Fibroblast of gingiva (primary cell): ENCODE measurements at places on chromosomes 6 and 20.

DNA sequence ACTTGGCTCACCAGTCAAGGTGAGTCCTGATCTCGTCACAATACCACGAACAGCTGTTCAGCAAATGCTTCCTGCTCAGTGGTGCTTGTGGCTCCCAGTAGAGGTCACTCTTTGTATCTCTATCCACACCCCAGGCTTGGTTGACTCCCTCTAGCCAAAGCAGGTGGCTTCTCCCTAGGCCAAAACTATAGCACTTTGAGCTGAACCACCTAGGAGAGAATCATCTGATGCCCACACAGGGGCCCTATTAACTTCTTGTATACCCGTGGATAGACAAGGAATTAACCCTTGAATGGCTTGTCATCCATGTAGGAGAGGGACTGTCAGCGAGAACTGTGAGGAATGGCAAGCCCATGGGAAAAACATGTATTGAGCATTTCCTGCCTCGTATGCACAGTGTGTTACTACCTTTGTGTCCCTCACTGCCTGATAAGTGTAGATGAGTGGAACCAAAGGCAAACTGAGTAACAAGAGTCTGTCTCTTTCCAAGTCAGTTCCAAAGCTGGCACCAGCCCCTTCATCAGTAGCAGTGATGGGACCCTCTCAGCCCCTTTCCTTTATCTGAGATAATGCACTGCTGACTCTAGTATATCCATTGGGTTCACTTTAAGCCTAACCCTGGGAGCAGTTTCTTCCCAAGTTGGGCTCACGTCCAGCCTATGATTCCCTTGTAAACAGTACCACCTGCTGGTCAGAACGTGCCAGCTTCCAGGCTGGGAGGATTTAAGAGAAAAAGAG is 42.5 kb downstream of the EIF2S2 start:
- DNase-seq: peak; percentile 69

DNA sequence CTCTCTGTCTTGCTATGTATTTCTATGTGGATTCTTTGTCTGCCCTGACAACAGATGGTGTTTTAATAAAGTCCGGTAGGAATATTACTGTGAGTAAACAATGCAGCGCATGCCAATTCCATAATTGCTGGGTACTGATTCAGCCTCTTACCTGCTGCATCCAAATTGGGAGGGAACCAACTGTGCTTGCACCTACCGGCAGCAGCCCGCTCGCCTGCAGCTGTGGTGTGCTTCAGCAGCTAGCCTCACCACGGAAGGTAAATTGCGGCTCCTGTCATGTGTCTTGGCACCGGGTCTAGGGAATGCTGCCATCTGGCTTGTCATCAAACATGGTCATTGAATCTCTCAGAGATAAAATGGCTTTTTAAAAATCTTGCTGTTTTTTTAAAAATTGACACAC is 704.8 kb upstream of the SLC35B3 start:
- no peak for DNase-seq

GRCh38 chr20:52031563-52032303 is 159.8 kb downstream of the ZFP64 start:
- peak; percentile 67 for DNase-seq

DNA sequence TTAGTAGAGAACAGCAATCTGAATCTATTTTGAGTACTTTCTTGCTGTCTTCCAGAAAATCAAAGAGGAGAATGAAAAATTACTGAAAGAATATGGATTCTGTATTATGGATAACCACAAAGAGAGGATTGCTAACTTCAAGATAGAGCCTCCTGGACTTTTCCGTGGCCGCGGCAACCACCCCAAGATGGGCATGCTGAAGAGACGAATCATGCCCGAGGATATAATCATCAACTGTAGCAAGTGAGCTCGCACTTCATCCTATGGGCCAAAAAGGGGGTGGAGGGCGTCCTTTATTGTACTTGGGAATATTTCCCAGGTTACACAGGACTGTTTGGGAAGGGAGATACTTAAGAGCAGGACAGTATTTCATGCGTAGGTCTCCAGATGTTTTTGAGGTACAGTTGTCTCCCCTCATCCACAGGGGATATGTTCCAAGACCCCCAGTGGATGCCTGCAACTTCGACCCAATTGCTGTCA is 37.3 kb upstream of the PLCG1 start:
- no peak for DNase-seq

- no peak for DNase-seq
Observed at GRCh38 chr20:53513168-53513488, 80.5 kb downstream of the ZNF217 start.

DNA sequence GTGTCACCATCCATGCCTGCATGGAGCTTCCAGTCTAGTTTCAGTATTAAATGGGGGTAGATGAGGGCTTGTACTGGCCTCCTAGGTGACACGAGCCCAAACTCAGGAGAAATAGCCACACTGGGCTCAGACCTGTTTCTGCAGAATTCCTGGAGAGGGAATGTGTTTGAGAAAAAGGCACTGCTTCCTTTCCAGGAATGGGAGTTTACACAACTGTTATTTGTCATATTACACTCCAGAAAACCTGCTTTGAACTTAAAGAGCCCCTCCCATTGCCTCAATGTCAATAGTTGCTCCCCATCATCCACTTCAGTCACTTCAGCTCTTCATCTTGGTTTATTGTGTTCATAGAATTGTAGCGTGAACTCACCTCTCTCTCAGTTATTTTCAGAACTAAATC is 151.5 kb downstream of the CFAP61 start:
- no peak for DNase-seq

GRCh38 chr6:113805811-113806495 is 51.2 kb upstream of the MARCKS start:
- DNase-seq: no peak

DNA sequence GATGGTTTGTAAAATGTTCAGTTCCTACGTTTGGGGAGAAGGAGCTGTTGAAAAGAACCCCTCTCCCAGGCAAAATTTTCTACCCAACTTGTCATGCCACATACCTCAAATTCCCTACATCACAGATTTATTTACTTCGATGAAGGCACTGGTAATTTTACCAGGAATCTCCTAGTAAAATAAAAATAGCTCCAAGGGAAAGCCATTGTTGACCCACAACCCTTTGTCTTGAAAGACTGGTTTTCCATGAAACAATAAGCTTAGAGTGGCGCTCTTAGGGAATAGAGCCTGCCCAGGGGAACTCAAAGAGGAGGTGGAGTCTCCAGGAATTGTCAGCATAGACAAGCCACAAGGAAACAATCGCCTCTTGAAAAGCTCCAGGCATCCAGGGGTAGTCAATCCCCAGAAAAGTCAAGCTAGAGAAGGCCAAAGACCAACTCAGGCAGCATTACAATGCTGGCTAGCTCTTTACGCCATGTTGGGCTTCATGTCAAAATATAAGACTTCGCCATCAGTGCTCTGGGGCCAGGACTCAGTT is 99.2 kb upstream of the RREB1 start:
- DNase-seq: no peak

GRCh38 chr6:32883789-32884188 is 29.8 kb downstream of the PSMB9 start:
- peak; percentile 88 for DNase-seq

DNA sequence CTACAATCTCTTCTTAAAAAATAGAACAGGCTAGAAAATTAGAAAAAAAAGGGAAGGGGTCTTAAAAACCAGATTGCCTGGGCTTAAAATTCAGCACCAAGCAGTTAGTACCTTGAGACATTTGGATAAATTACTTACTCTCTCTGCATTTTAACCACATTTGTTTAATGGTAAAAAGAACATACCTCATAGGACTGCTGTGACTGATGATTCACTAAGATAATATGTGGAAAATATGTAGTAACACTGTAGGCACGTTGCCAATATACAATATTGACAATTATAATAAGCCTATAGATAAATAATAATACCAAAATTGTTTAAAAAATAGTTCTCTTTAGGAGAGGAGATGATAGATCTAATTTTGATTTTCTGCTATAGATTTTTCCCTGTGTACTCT is 750.4 kb downstream of the TENT5A start:
- no peak for DNase-seq

DNA sequence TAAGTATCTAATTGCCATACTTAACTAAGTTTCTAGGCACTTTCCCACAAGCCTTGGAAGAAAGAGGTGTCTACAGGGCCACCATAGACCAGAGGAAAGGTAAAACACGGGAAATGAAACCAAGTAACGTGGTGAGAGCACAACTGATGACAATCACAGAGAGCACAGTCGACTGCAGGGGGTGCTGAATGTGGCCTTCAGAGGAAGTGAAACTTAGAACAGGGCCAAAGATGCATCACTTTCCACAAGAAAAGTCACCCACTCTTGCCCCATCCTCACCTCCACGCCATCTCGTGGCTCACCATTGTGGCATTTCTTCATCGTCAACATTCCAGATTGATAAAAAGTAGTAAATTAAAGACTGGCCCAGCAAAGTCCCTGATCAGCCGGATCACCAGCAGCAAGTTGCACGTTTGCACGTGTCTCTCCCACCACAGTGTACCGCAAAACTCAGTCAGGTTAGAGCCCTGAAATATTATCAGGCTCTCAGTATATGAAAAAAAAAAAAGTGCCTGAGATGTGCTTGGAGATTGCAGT is 31.4 kb downstream of the HIVEP2 start:
- no peak for DNase-seq

GRCh38 chr20:25259788-25260254 is 11.9 kb downstream of the PYGB start:
- DNase-seq: no peak

DNA sequence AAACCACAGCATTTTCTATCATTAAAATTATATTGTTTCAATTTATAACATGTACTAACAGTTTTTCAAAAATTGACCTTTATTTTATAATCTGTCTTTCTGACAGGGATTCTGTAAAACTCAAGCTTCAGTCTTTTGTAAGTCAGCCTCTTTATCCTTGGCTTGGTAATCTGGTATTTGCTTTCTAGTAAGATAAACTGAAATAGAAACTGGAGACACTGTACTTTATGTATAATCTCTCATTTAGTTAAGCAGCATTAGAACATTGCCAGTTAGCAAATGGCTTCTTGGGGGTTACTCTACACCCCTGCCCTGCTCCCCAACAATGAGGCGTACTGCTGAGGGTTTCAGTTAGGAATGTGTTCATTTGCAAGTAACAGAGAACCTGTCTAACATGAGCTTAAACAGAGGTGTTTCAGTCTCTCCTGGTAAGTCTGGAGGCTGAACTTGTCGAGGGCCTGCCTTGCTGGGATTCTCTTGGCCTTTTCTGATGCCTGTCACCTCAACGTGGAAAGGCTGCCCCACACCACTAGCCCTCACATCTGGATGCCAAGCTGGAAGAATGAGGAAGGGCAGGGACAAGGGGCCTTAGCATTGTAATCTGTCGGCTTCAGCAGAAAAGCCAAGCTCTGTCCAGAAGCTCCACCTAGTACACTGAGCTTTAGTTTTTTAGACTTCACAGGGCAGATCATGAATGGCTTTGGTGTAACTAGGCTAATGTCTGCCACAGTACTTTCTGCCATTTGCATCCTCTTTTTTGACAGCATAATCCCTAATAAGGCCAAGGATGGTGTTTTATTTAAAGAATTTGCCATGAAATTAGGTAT is 34.8 kb downstream of the SH3BGRL2 start:
- no peak for DNase-seq

DNA sequence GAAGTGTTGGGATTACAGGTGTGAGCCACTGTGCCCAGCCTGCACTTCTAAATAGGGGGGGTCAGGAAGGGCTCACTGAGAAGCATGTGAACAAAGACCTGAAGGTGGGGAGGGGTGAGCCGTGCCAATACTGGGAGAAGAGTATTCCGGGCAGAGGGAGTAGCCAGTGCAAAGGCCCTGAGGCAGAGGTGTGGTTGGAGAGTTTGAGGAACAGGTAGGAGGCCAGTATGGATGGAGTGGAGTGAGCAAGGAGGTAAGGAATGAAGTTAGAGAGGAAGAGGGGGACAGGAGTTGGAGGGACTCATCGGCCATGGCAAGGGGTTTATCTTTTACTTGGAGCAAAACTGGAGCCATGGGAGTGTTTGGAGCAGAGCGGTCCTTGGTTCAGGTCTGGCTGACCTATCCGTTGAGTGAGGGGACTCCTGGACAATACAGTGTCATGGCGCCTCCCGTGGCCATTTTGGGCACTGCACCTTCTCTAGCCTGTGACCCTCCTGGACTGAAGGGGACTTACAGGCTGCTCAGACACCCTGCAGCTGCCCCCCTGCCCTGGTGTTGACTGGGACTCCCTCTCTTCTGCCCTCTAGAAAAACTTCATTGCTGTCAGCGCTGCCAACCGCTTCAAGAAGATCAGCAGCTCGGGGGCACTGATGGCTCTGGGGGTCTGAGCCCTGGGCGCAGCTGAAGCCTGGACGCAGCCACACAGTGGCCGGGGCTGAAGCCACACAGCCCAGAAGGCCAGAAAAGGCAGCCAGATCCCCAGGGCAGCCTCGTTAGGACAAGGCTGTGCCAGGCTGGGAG is 12.1 kb downstream of the FOXS1 start:
- DNase-seq: no peak
